Ovary (tissue), 10 donors: ENCODE measurements at places on chromosomes 5 and 9. TPM values are rescaled to one million over a fixed set of nuclear protein-coding genes. Genes with fewer than 3 reads are reported as not detected.

The RETREG1 gene
- total RNA-seq, result 20.0 TPM

The SPATA31D1 gene
- total RNA-seq, result not detected

The NSG2 gene
- not detected for total RNA-seq

The PCDHGA3 gene
- total RNA-seq, result 7.6 TPM

The POLR3G gene
- 1.2 TPM for total RNA-seq

The BHMT2 gene
- total RNA-seq, result 7.9 TPM

The IFT74 gene
- 19.6 TPM for total RNA-seq

The FSD1L gene
- 3.1 TPM for total RNA-seq

The ATG12 gene
- total RNA-seq, result 30.7 TPM

The PCDH1 gene
- 3.2 TPM for total RNA-seq

The EXOSC2 gene
- 25.2 TPM for total RNA-seq

The AHRR gene
- 2.6 TPM for total RNA-seq

The EXD3 gene
- total RNA-seq, result 29.4 TPM

The TLE1 gene
- total RNA-seq, result 41.1 TPM

The PRRX2 gene
- 1.4 TPM for total RNA-seq

The SEMA5A gene
- total RNA-seq, result 3.3 TPM

The SLC25A46 gene
- 34.8 TPM for total RNA-seq

The KIAA1191 gene
- 139 TPM for total RNA-seq

The CFAP77 gene
- total RNA-seq, result not detected

The ARHGEF28 gene
- total RNA-seq, result 37.8 TPM

The S1PR3 gene
- total RNA-seq, result 10.1 TPM

The TLE4 gene
- total RNA-seq, result 58.8 TPM

The PCDHGA2 gene
- total RNA-seq, result 12.7 TPM

The HSD17B4 gene
- total RNA-seq, result 91.2 TPM

The IGIP gene
- 17.2 TPM for total RNA-seq

The GAS1 gene
- total RNA-seq, result 82.3 TPM

The CCNO gene
- 1.3 TPM for total RNA-seq

The MYO10 gene
- total RNA-seq, result 15.1 TPM

The TAS2R1 gene
- not detected for total RNA-seq

The CNTNAP3 gene
- total RNA-seq, result 1.9 TPM

The PCDHA2 gene
- 0.34 TPM for total RNA-seq

The ACSL6 gene
- 0.12 TPM for total RNA-seq

The ARSI gene
- total RNA-seq, result 1.1 TPM

The FRRS1L gene
- 27.5 TPM for total RNA-seq

The SPINK6 gene
- not detected for total RNA-seq

The EIF4E1B gene
- not detected for total RNA-seq

The WNT8A gene
- not detected for total RNA-seq

The ZNF474 gene
- total RNA-seq, result 0.82 TPM
